ENCODE measurements at places on chromosomes 13 and 19. TPM values are rescaled to one million over a fixed set of nuclear protein-coding genes. Genes with fewer than 3 reads are reported as not detected.

The APOE gene
- 663 TPM for total RNA-seq

The CRLF1 gene
- total RNA-seq = 53.1 TPM

The PIN1 gene
- total RNA-seq = 102 TPM

The ASF1B gene
- total RNA-seq = 1.1 TPM

The FAM83E gene
- 1.7 TPM for total RNA-seq

The ZSCAN4 gene
- total RNA-seq = 1.2 TPM

The FGF14 gene
- 0.23 TPM for total RNA-seq

The NKPD1 gene
- total RNA-seq = not detected

The FUT1 gene
- 0.91 TPM for total RNA-seq

The KIR2DL3 gene
- total RNA-seq = not detected

The PRODH2 gene
- total RNA-seq = not detected

The NMRK2 gene
- 0.73 TPM for total RNA-seq

The B3GNT8 gene
- total RNA-seq = 3.0 TPM

The GRK1 gene
- not detected for total RNA-seq

The RFPL4A gene
- not detected for total RNA-seq

The CYP4F12 gene
- total RNA-seq = not detected

The LHFPL6 gene
- 29.5 TPM for total RNA-seq

The ZNF580 gene
- 36.6 TPM for total RNA-seq

The ZNF177 gene
- 1.2 TPM for total RNA-seq

The ZNF135 gene
- total RNA-seq = 1.7 TPM

The ADGRE2 gene
- 0.12 TPM for total RNA-seq

The SIAH3 gene
- not detected for total RNA-seq

The TTC9B gene
- not detected for total RNA-seq

The ZNF799 gene
- total RNA-seq = 1.7 TPM

The PIBF1 gene
- 19.3 TPM for total RNA-seq

The C19orf53 gene
- 114 TPM for total RNA-seq

The LRRC8E gene
- total RNA-seq = 6.5 TPM

The SMIM44 gene
- total RNA-seq = not detected

The CYP4F3 gene
- total RNA-seq = not detected

The MYO1F gene
- total RNA-seq = 0.23 TPM

The ANGPTL4 gene
- total RNA-seq = 115 TPM

The PRTN3 gene
- not detected for total RNA-seq

The SUGP2 gene
- total RNA-seq = 73.8 TPM

The FBN3 gene
- total RNA-seq = 0.53 TPM

The GARIN5A gene
- not detected for total RNA-seq

The ZNF556 gene
- not detected for total RNA-seq

The DHDH gene
- 0.45 TPM for total RNA-seq

The VSTM1 gene
- not detected for total RNA-seq

The KLF5 gene
- 21.4 TPM for total RNA-seq

The SLC25A30 gene
- total RNA-seq = 15.9 TPM

The PSG6 gene
- total RNA-seq = 0.23 TPM

The NKG7 gene
- total RNA-seq = not detected

The SPACA4 gene
- total RNA-seq = not detected

Measured in astrocyte (in vitro differentiated cells and primary cell).